ENCODE measurements at places on chromosomes 2 and 18.
A peak's percentile ranks its signal among the peaks of the same experiment; 100 is the strongest.

GRCh38 chr2:206805887-206806607 lies 40.6 kb downstream of the FASTKD2 start:
- DNase-seq, result no peak

DNA sequence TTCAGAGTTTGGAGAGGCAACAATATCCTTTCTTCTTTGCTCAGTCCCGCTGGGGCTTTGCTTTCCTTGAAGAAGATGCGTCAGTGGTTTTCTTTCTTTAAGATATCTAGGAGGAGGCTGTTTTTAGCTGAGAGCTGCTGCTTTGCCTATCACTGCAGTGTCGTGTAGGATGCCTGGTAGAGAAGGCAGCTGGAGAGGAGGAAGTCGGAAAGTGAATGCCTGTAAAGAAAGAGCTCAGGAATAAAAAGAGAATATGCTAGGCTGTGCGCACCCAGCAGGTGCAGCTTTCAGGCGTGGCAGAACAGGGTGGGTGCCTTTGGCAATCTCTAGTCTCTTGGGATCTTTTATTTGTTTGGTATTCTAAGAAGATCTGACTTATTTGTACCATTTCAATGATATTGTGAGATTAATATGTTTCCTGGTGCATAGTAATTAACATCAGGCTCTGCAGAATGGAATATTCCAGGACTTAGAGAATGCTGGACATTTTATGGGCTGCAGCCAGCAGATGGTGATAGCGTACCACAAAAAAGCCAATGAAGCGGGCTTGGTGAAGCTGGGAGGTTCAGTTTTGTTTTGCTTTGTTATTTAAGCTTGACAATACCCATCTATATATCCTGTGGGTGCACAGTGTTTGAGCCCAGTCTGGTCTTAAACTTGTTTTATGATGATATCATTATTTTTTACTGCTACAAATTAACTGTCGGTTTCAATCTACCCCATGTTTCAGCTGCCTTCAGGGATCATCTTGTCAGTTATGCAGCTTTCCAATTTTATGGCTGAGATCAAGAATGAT lies 34.9 kb downstream of the CAVIN2 start:
- peak; percentile 22 for DNase-seq

DNA sequence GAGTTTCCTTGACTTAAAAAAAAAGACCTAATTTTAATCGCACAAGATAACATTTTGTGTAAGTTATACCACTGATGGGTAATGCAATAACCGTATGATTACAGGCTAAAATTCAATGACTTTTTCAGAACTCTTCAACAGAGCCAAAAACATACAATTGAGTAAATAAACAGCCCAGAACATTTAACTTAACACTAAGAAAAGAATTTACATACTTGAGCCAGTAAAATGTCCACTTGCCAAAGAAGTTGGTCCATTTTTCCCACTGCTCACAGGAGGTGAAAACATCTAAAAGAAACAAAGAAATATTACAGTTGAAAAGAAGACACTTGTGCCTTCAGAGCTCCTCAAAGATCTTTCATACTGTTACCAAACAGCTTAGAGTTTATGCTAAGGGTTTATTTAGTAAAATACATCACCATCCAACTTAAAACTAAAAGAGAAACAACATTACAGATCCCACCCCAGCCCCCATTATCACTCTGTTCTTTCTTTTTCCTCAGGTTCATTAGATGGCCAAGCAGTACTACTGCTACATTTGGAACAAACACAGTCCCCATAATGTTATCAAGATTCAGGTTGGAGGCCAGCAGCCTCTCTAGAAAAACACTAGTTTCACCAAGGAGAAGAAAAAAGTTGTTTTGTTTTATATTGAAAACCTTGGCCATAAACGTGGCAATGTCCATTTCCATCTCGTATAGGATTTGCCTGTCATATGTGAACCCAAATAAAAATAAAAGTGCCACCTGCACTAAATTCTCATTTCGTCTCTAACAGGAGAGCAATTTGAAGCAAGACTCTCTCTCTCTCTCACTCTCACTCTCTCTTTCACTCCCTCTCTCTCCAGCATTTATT lies 2.7 kb downstream of the TCF4 start:
- no peak for DNase-seq

- DNase-seq, result peak; percentile 63
Observed at GRCh38 chr18:48592540-48593171, 53.8 kb downstream of the CTIF start.

- DNase-seq, result peak; percentile 88
Observed at GRCh38 chr2:219523031-219523671, 8.9 kb downstream of the ASIC4 start.

- DNase-seq, result no peak
Observed at GRCh38 chr2:233331536-233331935, 22.8 kb upstream of the DGKD start.

DNA sequence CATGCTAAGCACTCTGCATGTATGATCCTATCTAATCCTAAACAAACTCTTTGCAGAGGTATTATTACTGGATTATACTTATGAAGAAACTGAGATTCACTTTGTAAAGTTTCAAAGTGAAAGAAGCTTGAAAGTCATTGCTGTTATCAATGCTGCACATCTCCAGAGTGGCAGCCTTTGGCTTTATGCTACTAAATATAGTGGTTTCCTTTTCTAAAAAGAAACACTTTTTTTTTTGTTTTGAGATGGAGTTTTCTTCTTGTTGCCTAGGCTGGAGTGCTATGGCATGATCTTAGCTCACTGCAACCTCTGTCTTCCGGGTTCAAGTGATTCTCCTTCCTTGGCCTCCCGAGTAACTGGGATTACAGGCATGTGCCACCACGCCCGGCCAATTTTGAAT lies 114.9 kb upstream of the RAB27B start:
- no peak for DNase-seq

GRCh38 chr18:54184836-54185235 lies 39.6 kb downstream of the MBD2 start:
- DNase-seq, result no peak

DNA sequence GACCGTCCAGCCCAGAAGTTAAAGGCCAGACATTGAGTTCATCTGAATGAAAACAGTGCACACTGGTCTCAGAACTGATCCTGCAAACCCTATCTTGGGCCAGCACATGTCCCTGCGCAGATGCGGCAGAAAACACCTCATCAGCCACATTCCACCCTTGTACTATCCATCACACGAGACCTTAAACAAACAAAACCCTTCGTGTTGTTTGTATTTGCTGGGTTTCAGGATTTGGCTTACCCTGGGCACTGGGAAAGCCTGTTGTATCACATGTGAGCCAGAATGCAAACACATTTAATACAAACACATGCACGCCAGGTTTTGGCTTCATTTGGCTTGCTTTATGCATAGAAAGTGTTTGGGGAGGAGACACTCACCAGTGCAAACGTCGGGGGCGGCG lies 12.5 kb downstream of the WIPF1 start:
- DNase-seq, result no peak

DNA sequence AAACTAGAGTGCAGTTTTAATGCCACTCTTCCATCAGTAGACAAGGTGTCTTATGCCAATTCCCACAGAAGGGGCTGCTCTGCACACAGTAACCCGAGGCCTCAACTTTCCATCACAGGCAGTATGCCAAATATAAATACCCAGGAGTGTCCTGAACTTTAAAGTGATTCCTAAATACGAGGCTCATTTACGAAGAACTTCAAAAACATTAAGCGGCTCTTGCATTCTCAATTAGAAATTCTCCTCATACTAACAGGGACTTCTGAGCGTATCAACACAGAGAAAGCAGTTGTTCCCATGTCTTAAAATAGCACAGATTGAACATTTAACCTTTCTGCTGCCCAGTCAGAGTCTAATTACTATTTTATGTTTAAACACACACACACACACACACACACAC lies 638.6 kb downstream of the ERBB4 start:
- no peak for DNase-seq

- DNase-seq, result no peak
Observed at GRCh38 chr2:45267062-45267792, 258.0 kb upstream of the SIX2 start.

- DNase-seq, result no peak
Observed at GRCh38 chr2:188443207-188443606, 151.5 kb downstream of the GULP1 start.

GRCh38 chr2:75598589-75599155 lies 37.9 kb upstream of the EVA1A start:
- no peak for DNase-seq

GRCh38 chr2:238692562-238692961 lies 155.3 kb upstream of the TWIST2 start:
- DNase-seq, result no peak

- no peak for DNase-seq
Observed at GRCh38 chr2:163456953-163457743, 278.7 kb downstream of the FIGN start.

DNA sequence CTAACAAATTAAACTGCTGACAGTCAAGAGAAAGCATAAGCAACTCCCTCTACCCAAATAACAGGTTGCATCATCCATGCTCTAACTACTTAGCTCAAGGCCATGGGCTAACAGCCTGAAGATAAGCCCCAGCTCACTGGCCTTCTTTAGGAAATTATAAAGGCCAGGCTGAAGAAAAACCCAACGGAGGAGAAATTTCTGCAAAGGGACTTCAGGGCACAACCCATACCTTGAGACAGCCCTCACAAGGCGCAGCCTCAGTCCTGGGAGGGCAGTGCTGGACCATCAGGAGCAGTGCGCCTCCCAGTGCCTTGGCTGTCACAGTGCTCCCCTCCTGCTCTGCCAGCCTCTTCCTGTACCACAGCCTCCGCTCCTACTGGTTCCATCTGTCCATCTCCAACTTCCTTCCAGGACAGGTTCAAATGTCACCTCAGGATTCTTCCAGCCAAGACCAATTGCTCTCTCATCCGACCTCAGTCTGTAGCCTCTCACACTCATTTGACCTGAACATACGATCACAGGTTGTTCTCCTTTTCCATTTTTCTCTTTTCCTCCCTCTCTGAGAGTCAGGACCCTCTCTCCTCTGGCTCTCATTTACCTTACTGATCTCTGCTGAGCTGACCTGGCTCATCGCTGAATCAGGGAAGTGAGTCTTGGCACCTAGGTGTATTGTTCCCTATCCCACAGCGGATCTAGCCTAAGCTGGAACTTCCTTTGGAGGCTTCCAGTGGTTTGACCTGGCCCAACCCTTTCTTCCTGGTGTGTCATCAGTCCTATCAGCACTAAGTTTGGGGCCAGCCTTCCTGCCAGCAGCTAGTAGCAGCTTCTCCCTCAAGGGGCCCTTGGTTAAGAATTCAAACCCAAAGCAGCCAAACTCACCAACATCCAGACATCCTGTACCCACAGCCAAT lies 1.9 kb downstream of the MCFD2 start:
- peak; percentile 60 for DNase-seq

GRCh38 chr18:76725445-76725844 lies 96.9 kb upstream of the ZNF236 start:
- DNase-seq, result no peak

GRCh38 chr2:38037757-38038621 lies 38.0 kb downstream of the CYP1B1 start:
- peak; percentile 74 for DNase-seq
